ENCODE measurements at places on chromosomes 4 and X.

- DNase-seq, result no peak
Observed at GRCh38 chr4:84574069-84574720, 8.7 kb upstream of the CDS1 start.

DNA sequence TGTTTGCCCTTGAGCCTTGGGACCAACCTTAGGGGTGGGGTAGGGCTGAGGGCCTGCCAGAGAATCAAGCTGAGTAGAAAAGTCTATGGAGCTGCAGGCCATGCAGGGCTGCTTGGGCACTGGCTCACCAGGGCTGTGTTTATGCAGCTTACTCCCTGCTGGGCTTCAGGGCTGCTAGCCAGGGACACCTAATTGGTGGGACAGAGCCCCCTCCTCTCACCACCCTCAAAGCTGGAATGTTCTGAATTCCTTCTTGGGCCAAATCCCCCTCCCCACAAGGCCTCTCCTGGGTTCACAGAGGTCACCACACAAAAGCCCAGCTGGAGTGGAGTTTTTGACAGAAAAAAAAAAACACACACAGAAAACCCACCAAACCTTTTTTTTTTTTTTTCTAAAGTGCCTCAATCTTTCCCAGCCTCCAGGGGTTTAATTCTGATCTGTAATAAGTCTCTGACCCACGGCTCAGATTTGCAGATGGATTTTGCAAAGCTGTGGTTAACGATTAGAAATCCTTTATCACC is at the start of gene CLDN2:
Gene CLDN2 (plus strand): TSS at position 471 of the 521 bp plus-strand sequence. CDS start 7,827 bp downstream, outside the sequence.
- no peak for DNase-seq

GRCh38 chrX:39676434-39676833 is 421.3 kb downstream of the BCOR start:
- DNase-seq, result no peak

GRCh38 chrX:51336584-51336983 is 4.0 kb downstream of the NUDT10 start:
- DNase-seq, result no peak

DNA sequence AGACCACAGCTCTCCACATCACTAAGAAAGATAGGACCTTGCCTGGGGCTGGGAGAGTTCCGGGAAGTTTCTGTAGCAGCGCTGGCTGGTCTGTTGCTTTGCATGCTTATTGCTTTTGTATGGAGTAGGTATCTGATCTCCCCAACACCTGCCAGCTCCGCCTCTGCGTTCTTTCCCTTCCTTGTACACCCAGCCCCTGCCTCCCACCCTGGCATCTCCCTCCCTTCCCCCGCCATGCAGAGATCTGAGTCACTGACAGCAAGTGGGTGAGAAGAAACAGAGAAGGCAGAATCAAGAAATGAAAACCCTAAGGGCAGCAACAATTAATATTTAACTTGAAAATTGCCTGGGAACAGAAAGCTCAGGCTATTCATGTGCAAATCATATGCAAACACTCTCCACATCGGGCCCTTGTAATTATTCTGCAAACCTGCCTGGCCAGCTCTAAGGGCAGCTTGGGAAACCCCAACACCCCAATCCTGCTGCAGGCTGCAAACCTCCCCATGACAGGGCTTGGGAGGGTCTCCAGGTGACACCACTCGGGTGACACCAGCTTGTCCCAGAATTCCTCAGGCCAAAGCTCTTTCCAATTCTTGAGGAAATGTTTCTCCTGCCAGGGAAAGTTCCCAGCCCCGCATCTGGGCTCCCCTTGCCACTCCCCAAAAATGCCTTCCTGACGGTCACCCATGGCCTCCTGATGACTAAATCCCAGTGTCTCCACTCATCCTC is 257.2 kb downstream of the FBXW7 start:
- DNase-seq, result no peak

DNA sequence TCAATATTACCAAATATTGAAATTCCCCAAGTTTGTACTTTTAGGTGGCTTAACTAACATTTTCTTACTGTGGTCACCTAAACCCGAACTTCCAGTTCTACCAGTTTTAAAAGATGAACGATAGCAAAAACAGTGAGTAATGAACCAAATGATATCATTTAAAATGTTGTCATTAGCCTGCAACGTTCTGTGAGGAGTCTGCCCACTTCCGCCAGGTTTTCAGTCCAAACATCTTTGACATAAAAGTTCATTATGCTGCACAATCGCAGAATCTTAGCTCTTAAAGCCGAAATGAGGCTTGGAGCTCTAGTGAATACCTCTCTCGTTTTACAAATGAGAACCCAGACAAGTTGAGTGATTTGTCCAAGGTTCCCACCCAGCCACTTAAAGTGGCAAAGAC is 762 bp downstream of the PIGA start:
- no peak for DNase-seq

- DNase-seq, result no peak
Observed at GRCh38 chr4:92992758-92993157, 689.0 kb downstream of the GRID2 start.

DNA sequence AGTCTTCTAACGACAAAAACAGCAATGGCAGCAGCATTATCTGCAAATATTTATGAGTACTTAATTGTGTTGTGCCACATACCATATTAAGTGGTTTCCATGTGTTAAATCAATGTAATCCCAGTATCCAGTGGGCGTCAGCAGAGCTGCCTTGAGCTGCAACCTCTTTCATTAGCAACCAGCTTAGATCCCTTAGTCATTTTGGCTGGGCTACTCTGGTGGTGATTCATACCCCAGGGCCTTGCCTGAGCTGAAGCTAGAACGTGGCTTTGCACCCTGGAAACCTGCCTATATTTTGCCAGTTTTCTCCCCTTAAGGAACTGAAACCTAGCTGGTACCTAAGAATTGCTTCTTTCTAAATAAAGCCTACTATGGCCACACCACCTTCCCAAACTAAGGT is 474.3 kb upstream of the FTHL17 start:
- DNase-seq, result no peak

DNA sequence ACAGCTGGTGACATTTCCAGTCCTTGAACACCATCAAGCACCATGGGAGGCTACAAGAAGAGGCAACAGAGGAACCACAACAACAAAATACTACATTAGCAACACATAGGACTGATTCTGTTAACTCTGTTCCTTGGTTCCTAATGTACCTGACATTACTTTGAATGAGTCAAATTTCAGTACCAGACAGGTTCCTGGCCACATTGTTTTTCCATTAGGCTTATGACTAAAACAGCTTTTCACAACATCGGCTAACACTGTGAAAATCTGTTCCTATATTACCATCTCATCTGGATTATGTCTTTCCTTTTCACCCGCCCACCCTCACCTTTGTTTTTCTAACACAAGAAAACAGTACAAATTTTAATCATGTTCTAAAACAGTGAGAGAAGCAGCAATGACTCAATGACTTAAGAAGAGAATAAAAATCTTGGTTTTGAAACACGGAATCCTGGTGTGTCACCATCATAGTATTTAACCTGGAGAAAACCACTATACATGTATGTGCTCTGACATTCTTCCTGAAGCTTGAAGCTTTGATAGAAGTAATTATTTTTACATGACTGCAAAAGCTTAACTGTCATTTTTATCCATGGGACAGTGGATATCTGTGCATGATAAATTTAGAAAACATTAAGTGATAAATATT is 143.9 kb downstream of the SCFD2 start:
- no peak for DNase-seq

DNA sequence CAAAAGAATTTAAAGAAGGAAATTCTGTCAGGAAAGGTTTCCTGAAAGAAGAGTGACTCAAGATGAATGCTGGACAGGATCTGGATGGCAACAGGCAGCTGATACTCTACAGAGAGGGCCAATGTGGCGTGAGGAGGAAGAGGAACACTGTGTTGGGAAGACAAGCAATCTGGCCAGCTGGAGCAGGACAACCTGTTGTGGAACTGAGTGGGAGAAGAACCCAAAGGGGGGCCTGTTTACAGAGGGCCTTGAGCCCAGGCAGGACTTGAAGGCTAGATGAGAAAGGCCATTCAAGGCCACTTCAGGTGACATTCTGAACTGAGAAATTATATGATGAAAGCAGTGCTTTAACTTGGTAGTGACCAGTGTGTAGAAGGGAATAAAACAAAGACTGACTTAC is 8.5 kb downstream of the OTUD4 start:
- DNase-seq, result no peak

DNA sequence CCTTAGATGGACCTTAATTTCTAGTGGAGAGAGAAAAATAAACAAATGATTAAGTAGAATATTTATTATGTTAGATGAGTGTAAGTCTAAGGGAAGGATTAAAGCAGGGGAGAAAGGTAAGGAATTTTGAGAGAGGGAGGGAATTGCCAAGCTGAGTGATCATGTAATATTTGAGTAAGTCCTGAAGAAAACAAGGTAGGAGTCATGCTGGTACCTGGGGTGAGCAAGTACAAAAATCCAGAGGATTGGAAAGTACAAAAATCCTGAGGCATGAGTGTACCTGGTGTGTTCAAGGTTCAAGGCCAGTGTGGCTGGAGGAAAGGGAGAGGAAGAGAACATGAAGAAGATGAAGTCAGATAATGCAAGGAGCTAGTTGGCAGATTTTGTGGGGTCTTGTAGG is 87.2 kb upstream of the MYOZ2 start:
- no peak for DNase-seq

GRCh38 chrX:109890910-109891502 is 111.9 kb upstream of the TMEM164 start:
- no peak for DNase-seq

DNA sequence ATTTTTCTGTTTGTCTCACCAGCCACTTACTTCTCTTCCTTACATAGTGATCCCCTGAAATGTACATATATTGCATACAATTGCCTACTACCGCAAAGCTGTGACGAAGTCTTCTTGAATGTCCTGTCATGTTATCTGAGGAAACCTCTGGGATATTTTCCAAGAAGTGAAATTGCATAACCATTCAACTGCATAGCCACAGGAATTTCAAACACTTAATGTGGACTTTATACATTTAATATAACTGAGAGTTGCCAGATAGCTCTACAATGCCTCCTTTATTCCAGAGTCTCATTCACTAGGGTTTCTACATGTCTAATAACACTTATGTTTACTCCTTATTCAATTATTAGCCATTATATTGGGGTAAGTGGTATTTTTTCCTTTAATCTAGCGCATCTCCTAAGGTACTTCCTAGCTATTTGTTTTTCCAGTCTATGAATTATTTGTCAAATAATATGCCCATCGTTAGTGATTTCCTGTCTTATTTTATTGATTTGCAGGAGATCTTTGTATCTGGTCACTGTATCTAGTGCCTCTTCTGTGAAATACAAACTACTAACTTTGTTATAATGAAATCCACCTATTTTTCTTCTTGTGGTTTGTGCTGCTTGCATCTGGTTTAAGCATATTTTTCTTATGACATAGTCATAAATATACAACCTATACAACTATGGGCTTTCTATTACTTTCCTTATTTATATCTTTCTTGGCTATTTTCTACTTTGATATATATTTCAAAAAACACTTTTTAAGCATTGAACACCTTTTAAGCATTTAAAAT is 69.2 kb upstream of the GRID2 start:
- no peak for DNase-seq

GRCh38 chr4:30207389-30207788 is 512.8 kb upstream of the PCDH7 start:
- DNase-seq, result no peak

- no peak for DNase-seq
Observed at GRCh38 chrX:21949689-21950088, 9.2 kb downstream of the SMS start.

- no peak for DNase-seq
Observed at GRCh38 chrX:119617517-119618164, 11.4 kb upstream of the NKRF start.

DNA sequence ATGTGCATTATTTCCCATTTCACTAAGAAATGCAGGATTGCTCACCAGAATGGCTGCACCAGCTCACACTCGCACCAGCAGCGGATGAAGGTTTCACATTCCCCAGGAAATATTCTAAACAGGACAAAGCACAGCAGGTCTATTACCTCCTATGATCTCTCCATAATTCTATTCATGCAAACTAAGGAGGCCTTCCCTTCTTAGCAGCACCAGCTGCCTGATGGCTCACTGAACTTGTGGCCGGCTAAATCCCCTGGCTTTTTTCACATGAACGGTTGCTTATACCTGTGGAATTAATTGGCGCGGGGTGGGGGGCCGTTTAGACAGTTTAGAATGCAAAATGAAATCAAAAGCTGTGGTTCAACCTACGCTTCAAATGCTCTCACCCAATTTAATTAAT is 73.5 kb upstream of the SRD5A3 start:
- no peak for DNase-seq

- no peak for DNase-seq
Observed at GRCh38 chr4:138112389-138112788, 129.8 kb downstream of the SLC7A11 start.

GRCh38 chr4:54961357-54961975 is 163.9 kb downstream of the KDR start:
- DNase-seq, result no peak

DNA sequence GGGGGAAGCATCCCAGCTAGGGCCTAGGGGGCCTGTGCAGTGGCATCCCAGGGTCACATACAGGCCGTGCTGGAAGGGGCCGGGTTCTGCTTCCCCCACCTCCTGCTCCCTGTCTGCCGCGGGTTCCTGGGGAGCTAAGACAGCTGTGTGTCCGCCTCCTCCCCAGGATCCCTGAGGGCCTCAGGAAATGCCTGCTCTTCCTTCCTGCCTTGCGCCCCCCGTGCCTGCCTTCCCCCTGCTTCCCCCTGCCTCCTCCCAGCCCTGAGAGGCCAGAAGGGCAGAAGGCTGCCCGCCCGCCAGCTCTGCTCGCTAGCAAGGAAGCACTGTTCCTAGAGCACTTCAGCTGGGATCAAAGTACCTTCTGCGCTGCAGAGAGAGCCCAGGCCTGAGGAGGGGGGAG is 2.9 kb upstream of the BGN start:
- no peak for DNase-seq

- no peak for DNase-seq
Observed at GRCh38 chr4:141543706-141544105, 92.7 kb upstream of the IL15 start.

DNA sequence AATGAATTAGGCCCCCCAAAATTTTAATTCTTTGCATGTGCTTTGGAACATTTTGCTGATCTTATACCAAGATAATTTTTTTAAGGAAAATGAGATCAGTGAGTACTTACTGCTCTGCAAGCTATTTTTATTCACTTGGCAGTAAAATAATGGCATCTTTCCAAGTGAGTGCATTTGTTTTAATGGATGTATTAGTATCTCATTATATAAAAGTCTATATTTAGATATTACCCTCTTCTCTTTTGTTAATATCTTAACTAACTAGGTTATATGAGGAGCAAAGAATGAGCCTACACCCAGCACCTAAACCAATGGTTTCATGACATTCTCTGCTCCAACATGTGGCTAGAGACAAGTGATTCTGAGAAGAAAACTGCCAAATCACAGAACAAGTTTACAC is 21.1 kb upstream of the ARAF start:
- no peak for DNase-seq

- DNase-seq, result no peak
Observed at GRCh38 chr4:155033604-155034003, 174.8 kb upstream of the NPY2R start.

- no peak for DNase-seq
Observed at GRCh38 chr4:39324897-39325613, 41.1 kb downstream of the RFC1 start.

- DNase-seq, result no peak
Observed at GRCh38 chr4:87410679-87411078, 11.7 kb upstream of the NUDT9 start.

Measured in C1 segment of cervical spinal cord (tissue), 14 donors.